ENCODE measurements at places on chromosomes 11 and 22. TPM values are rescaled to one million over a fixed set of nuclear protein-coding genes. Genes with fewer than 3 reads are reported as not detected.

- DNase-seq: no peak
These were observed 13.9 kb upstream of the OR8K1 start for GRCh38 chr11:56331861-56332491.

DNA sequence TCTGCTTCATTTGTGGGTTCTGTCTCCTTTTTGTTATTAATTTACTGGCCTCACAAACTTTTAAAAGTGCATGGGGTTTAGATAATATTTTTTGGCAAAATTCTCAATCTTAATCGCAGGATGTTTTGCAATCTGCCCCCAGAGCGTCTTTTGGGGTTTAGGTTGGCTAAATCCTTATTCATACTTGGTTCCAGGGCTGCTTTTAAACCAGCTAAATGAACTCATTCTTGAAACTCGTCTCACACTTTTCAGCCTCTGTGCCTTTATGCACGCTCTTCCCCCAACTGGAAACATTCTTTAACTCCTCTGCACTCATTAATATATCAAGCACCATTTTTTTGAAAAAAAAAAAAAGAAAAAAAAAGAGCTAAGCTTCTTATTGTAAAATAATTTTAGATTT lies 131.7 kb downstream of the KIF18A start:
- no peak for DNase-seq

GRCh38 chr11:45590743-45591142 lies 74.7 kb downstream of the CHST1 start:
- no peak for DNase-seq

The OR52E8 gene
- not detected for total RNA-seq

GRCh38 chr11:104564921-104565582 lies 333.2 kb downstream of the CASP12 start:
- DNase-seq: no peak

DNA sequence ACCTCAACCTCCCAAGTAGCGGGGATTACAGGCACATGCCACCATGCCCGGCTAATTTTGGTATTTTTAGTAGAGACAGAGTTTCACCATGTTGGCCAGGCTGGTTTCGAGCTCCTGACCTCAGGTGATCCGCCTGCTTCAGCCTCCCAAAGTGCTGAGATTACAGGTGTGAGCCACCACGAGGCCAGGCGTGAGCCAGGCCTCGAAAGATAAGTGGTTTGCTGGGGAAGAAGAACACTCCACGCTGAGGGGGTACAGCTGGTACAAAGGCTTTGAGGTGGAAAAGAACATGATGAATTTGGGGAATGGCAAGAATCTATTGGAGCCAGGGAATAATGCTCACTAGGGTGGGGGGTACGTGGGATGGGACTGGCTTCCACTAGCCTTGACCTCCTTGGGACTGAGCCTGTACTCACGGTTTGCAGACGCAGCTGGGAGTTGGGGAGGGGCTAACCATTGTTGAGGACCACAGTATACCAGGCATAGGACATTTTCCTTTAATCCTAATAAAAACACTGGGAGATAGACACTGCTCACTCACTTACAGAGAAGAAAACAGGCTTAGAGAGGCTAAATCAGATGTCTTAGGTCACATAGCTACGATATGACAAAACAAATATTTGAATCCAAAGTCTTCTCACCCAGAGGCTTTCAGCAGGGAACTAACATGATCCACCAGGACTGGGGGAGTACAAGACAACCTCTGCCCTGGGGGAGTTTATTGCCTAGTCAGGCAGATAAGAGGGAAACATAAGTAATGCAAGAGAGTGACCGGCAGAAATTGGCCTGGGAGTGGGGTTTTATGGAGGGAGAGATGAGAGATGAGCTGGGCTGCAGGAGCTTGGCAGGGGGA lies 4.9 kb downstream of the SLCO2B1 start:
- no peak for DNase-seq

DNA sequence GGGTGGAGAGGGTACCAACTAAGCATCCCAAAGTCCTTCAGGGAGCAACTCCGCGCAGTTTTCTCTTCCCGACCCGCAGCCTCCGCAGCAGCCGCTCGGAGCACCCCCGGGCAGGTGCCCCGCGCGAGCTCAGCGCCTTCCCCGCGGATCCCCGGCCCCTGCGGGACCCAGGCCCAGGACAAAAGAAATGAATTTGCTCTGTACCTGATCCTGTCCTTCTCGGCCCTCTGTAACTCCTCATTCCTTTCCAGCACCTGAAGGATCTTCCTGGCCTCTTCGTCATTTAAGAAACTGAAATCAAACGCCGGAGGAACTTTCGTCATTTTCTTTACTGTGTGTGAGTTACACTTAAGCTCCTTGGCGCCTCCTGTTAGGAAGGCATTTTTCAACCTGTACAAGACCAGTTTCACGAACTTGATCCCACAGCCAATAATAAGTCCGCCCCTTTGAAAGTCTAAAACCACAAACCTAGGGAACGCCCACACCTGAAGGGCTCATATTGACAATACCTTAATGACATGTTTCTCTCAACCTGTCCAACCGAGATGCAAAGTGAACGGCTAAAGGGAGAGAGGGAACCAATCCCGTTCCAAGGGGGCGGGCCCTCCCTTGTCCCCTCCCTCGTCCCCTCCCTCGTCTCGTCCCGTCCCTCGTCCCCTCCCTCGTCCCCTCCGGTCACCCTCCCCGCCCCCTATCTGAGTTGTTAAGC lies at the start of gene EXPH5:
Gene EXPH5, minus strand, starts transcription at position 555 of the 709 bp plus-strand sequence. Its CDS starts 232 bp downstream, at position 323.
- DNase-seq: no peak

DNA sequence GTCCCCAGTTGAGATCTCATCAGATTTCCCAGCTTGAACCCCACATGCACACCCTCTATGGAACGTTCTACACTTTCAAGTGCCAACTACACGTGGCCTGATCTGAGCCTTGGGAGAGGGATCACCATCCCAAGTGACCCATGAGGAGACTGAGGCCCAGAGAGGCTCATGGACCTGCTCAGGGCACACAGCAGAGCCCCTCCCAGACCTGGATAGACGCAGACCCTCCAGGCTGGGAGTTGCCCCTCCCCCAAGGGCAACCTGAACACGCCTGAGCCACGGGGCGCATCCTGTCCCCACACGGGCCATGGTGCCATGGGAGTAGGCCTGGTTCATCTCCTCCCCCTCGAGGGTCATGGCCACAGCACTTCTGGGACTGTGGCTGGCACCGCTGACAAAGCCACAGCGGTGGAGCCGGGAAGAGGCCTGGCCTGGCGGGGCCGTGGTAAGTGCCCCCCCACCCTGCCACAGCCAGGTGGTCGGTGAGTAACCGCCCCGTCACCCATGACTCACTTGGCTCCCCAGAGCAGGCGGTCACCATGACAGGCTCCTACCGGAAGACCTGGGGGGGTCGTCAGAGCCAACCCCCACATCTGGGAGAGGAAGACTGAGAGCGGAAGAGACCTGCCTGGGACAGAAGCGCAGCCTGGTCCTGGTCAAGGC lies 8.1 kb downstream of the WNT7B start:
- DNase-seq: no peak

DNA sequence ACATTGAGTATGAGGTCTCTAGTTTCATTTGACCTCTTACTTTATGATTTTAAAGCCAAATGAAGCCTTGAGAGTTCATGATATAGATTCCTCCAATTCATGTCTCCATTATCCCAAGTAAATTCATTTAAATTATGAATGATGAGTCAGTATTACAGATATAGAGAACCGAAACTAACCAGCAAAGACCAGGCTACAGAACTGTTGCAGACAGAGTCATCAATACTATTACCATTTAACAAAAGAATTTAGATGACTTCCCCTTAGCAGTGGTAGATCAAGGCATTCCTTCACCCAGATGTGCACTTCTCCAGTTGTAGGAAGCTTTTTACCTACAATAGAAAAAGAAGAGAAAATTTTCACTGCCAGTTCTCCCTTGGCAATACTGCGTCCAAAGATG lies 11.8 kb upstream of the CCDC89 start:
- no peak for DNase-seq

DNA sequence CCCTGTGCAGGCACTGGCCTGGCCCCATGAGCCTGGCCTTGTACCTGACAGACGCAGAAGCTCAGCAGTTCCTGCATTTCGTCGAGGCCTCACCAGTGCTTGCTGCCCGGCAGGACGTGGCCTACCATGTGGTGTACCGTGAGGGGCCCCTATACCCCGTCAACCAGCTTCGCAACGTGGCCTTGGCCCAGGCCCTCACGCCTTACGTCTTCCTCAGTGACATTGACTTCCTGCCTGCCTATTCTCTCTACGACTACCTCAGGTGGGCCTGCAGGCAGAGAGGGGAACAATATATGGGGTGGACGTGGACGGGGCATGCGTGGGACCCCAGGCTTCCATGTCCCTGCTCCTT lies 4.9 kb downstream of the LARGE2 start:
- no peak for DNase-seq

The DCHS1 gene
- total RNA-seq: 63.0 TPM

DNA sequence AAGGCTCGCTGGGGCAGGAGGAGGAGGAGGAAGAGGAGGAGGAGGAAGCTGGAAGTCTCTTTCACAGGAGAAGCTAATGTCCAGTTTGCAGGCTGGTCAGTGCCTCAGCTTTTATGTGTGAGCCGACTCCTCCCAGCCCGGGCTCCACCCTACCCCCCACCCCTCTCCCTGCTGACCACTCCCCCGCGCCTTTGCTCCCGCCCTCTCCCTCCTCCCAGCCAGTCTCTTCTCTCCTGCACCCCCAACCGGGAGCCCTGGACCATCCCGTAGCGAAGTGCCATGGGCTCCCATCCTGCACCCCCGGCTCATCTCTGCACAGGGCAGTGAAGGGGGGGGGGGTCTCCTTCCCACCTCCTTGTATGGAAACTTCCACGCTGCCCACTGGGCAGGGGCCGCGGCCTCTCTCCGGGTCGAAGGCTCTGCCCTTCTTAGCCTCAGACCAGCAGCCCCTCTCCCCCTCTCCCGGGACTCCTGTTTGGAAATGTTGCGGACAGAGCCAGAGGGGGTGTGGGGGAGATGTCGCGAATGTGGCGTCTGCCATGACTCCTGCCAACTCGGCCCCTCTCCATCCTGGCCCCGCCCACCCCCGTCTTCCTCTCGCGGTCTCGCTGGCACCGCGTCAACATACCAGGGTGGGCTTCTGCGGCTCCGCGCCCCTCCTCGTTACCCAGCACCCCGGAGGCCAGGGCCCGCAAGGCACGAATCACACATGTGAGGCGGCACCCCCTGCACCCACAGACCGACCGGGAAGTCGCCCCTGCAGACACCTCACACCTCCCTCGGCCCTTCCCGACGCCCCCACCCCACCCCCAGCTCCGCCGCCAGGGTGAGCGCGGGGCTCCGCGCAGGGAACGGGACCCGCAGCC lies 1.8 kb downstream of the IGF2 start:
- no peak for DNase-seq

GRCh38 chr22:47322854-47323253 lies 560.4 kb downstream of the TBC1D22A start:
- peak; percentile 51 for DNase-seq

- DNase-seq: no peak
These were observed 5.0 kb upstream of the PLEKHA7 start for GRCh38 chr11:17019232-17019631.

The CPSF7 gene
- 82.7 TPM for total RNA-seq

DNA sequence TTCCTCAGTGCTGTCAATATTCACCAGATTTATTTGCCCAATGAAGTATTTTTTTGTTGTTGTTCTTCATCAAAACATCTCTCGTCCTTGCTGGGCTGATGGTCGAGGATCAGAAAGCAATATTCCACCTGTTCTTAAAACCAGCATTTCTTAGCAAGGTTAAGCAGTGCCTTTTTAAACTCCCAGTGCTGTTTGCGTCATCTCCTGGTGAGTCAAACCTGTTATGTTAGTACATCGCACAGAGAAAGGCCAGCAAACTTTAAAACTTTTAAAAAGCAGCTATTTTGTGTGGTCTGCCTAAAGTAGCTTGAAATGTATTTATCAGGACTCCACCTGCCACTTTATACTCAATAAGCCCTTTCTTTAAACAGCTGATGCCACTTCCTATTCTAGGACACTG lies 802.0 kb downstream of the KCNA4 start:
- DNase-seq: no peak

The LRRC74B gene
- not detected for total RNA-seq

GRCh38 chr11:12150831-12151382 lies 40.5 kb downstream of the MICAL2 start:
- no peak for DNase-seq

- no peak for DNase-seq
These were observed 327.5 kb upstream of the TENM4 start for GRCh38 chr11:79768343-79768742.

GRCh38 chr11:106828976-106829375 lies 189.3 kb downstream of the GUCY1A2 start:
- no peak for DNase-seq

The MMP12 gene
- not detected for total RNA-seq

DNA sequence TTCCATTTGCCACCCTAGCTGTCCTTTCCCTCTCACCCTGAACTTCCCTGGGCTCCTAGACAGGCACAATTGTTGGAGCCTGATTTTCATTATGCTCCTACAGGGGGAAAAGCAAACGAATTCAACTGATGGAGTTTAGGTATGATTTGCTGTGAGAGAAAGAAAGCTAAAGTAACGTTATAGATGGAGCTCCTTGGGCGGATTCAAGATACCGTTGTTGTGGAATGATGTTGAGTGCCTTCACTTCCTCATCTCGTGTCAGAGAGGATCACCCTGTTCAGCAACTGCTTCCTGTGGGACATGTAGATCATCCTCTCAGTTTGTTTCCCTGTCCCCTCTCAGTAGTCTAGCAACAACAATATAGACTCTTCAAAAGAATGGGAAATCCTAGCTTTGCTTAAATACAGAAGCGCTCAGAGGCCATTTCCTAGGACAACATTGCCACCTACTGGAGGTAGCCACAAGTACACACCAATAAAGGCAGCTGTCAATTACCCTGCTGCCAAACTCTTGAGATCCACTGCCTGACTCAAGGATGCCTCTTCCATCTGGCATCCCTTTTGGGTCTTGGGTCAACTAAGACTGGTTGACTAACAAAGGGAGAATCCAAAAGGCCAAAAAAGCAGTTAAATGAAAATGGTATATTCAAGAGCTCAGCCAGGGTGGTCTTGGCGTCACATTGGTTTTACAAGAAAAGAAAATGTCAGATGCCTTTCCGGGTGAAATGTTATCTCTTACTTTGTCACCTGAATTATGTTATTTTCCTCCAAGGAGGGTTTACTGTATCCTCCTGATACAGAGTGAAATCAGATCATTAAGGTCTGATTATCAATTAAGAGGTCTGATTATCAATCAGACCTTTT lies 13.5 kb upstream of the DTX4 start:
- DNase-seq: no peak

- no peak for DNase-seq
These were observed 11.6 kb upstream of the HSPA8 start for GRCh38 chr11:123073343-123074057.

DNA sequence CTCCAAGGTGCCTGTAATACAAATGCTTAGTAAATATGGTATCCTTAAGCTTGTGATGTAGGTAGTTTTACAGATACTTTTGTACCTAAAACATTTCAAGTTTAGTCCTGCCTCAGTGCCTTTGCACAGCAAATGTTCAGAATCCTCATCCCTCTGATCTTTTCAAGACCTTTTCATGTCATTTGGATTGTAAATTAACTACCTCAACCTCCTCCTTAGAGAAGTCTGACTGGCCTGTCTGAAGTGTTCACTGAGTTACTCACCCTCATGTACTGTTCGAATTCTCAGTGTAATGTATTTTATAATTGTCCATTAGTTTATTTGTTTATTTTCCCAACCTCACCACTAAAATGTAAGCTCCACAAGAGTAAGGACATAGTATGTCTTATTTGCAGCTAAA lies 147.5 kb downstream of the ELP4 start:
- no peak for DNase-seq

All from osteocyte (in vitro differentiated cells).